Omental fat pad (tissue), 4 donors: ENCODE measurements at places on chromosomes 7 and 10. TPM values are rescaled to one million over a fixed set of nuclear protein-coding genes. Genes with fewer than 3 reads are reported as not detected.

RAB19 gene
- not detected for total RNA-seq

DNA sequence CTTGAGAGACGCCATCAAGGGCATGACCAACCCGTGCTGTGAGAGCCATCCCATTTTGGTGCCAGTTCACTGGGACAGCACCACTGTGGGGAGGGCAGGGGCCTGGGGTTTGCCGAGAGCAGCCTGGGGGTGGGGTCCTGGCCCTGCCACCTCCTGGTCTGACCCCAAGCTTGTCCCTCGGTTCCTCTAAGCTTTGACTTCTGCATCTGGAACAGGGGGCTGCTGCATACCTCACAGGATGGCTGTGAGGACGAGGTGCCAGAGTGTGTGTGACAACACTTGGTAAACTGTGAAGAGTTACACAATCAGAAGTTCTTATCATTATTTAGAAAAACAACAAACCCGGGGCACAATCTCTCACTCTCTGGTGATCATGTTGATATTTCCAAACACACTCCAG, 89.9 kb downstream of the CRTAC1 start:
- DNase-seq = no peak

GRCh38 chr7:148972375-148972774, 55.9 kb downstream of the PDIA4 start:
- no peak for DNase-seq

DNA sequence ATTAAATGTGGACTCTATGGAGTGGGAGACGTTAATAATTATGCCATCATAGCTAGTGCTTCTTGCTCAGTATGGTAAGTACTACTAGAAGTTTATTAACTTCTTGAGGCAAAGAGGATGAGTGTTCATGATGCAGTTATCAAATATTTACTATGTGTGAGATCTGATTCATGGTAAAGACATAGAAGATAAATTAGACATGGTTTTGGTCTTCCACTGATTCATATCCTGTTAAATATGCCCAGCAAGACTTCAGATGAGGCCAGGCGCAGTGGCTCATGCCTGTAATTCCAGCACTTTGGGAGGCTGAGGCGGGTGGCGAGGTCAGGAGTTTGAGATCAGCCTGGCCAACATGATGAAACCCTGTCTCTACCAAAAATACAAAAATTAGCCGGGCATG, 547.1 kb upstream of the ANKRD30A start:
- DNase-seq = no peak

HTR7 gene
- 0.47 TPM for total RNA-seq
